Right lobe of liver (tissue), 6 donors: ENCODE measurements at places on chromosomes 2 and 18. TPM values are rescaled to one million over a fixed set of nuclear protein-coding genes. Genes with fewer than 3 reads are reported as not detected.

The TUBA4B gene
- not detected for total RNA-seq

The HSPE1 gene
- 250 TPM for total RNA-seq

The NPC1 gene
- 31.2 TPM for total RNA-seq

The CCBE1 gene
- 4.3 TPM for total RNA-seq

The CPLX4 gene
- total RNA-seq: not detected

The LCT gene
- not detected for total RNA-seq

- H3K36me3 ChIP-seq: no peaks in the 10 kb centered on the region
- H3K4me1 ChIP-seq: no peaks in the 10 kb centered on the region
- H3K4me3 ChIP-seq: no peak overlapping the region
- no peaks in the 10 kb centered on the region for H3K27me3 ChIP-seq
- H3K27ac ChIP-seq: no peak overlapping the region
Measured at GRCh38 chr2:66240286-66240685, 194.6 kb upstream of the MEIS1 start.

DNA sequence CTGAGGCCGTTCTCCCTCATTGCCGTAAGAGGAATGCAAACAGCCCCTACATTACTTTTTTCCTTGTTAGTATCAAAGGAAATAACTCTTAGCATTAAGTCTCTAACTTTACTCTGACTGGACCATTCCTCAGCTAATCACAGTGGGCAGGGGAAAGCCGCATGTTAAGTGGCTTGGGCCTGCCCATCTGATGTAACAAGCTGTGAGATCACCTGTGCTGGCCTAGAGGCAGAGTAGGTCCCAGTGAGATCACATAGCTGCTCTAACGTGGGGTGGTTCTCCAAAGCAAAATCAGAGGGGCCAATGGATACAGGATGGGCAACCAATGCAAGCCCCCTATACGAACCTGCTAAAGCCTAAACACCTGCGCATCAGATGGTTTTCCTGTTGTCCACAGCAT lies 5.9 kb upstream of the MOCOS start:
- H3K4me1 ChIP-seq: no peaks in the 10 kb centered on the region
- H3K27ac ChIP-seq: no peak overlapping the region
- H3K27me3 ChIP-seq: no peaks in the 10 kb centered on the region
- no peak overlapping the region for H3K4me3 ChIP-seq
- no peaks in the 10 kb centered on the region for H3K36me3 ChIP-seq
- DNase-seq: no peak

DNA sequence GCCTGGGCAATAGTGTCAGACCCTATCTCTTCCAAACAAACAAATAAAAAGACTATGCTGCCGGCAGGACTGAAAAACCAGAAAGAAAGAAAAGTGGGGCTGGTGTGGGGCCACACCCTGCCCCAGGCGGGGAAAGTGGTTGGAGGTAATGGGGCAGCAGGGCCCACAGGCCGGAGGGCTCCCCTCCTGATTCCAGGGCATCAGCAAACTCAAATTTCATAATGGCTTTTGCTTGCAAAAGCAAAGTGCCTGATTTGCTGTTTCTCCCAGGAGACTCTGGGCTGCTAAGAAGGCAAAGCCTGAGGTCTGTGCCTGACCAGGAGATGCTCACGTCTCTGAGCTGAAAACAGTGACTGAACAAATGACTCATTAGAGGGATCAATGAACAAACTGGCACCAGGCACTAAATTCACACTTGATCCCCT lies 121.9 kb downstream of the HDAC4 start:
- no peaks in the 10 kb centered on the region for H3K36me3 ChIP-seq
- H3K4me3 ChIP-seq: no peak overlapping the region
- DNase-seq: no peak
- H3K4me1 ChIP-seq: no peaks in the 10 kb centered on the region

- no peaks in the 10 kb centered on the region for H3K36me3 ChIP-seq
- no peaks in the 10 kb centered on the region for H3K27me3 ChIP-seq
- no peaks in the 10 kb centered on the region for H3K4me1 ChIP-seq
- no peak for DNase-seq
- H3K4me3 ChIP-seq: no peak overlapping the region
- H3K27ac ChIP-seq: no peak overlapping the region
Measured at GRCh38 chr18:8045160-8045883, 478.2 kb downstream of the PTPRM start.

GRCh38 chr18:79314838-79315388 lies 80.8 kb upstream of the NFATC1 start:
- no peaks in the 10 kb centered on the region for H3K27me3 ChIP-seq
- no peaks in the 10 kb centered on the region for H3K36me3 ChIP-seq
- DNase-seq: no peak
- no peak overlapping the region for H3K27ac ChIP-seq

DNA sequence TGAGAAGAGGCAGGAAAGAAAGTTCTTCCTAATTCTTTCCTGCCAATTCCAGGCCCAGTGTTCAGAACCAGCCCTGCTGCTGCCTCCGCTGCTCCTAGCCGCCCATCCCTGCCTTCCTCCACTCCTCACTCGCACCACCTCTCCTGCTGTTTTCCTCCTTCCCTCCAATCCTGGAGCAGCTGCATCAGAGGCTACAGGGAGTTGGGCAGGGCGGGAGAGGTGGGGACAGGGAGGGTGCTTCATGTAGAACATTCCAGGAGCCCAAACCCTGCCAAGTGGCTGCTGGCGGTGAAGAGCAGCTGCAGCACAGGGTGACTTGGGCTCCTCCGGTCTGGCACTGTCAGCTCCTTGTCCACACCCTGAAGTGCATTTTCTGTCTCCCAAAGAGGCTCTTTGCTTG lies 176.3 kb downstream of the TNS1 start:
- H3K4me1 ChIP-seq: no peaks in the 10 kb centered on the region
- no peak overlapping the region for H3K4me3 ChIP-seq
- no peaks in the 10 kb centered on the region for H3K27me3 ChIP-seq
- H3K27ac ChIP-seq: no peak overlapping the region

DNA sequence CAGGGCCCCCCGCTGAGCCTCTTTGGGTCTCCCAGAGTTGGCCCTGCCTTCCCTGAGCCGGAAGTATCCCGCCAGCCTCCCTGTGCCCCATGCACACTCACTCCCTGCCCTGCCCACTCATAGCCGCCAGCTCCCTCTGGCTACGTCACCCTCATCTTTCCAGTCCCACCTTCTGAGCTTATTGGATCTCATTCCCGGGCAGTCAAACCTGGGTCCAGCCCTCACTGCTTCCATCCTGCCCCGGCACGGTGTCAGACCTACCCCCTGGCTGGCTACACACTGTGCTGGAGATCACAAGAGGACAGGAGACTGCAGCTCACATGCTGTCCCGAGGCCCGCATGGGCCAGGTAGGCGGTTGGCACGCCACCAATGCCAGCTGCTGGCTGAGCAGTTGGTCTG lies 147.2 kb downstream of the ASB1 start:
- H3K36me3 ChIP-seq: no peaks in the 10 kb centered on the region
- no peaks in the 10 kb centered on the region for H3K4me1 ChIP-seq
- H3K27me3 ChIP-seq: no peaks in the 10 kb centered on the region
- DNase-seq: no peak
- no peak overlapping the region for H3K4me3 ChIP-seq

GRCh38 chr18:63775166-63775730 lies at the start of gene SERPINB7:
SERPINB7 (plus strand) TSS chr18:63775418; CDS start chr18:63782373, 6,955 bp downstream.
- H3K27ac ChIP-seq: no peak within 1 kb of the TSS
- no peaks in the 10 kb centered on the region for H3K36me3 ChIP-seq
- no peaks in the 10 kb centered on the region for H3K27me3 ChIP-seq
- DNase-seq: no peak

DNA sequence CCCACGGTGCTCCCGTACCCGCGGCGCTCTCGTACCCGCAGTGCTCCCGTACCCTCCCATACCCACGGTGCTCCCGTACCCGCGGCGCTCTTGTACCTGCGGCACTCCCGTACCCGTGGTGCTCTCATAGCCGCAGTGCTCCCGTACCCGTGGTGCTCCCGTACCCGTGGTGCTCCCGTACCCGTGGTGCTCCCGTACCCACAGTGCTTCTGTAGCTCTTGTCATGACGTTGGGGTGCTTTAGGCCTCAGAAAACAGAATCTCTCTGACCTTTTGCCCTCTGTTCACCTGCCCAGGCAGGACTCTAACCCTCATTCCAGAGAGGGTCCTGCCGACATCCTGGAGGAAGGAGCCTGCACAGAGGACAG lies 35.3 kb downstream of the SLC66A2 start:
- H3K36me3 ChIP-seq: no peaks in the 10 kb centered on the region
- no peak overlapping the region for H3K27ac ChIP-seq
- no peak for DNase-seq

GRCh38 chr2:171124541-171124940 lies 36.2 kb downstream of the TLK1 start:
- no peak overlapping the region for H3K4me3 ChIP-seq
- no peaks in the 10 kb centered on the region for H3K27me3 ChIP-seq
- no peaks in the 10 kb centered on the region for H3K4me1 ChIP-seq
- H3K36me3 ChIP-seq: no peaks in the 10 kb centered on the region
- DNase-seq: no peak

DNA sequence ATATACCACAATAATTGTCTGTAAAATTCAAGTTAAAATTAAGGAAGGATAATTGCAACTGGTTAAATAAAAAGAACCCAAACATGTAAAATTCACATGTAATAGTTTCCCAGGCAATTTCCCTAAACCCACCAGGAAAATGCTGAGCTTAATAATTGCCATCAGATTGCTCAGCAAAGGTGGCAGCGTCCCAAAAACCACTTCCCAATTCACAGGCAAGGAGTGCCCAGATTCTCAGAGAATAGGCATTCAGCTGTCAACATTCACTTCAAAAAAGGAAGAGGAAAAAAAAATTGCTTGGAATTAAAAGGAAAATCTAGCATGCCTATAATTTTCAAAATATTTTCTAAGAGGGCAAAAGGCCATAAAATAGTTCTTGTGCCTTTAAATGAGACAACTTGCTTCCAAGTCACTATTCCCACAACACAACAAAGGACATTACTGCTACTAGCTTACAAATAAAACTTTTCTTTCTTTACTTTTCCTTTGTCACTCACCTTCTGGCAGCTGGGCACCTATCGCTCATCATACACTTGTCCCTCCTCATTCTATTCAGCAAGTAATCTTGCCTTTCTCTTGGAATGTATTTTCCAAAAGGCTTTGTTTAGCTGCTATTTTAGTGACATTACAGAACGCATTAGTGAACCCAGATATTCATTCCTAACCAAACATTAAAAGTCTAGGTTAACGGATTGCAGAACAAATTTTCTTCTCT lies 15.2 kb downstream of the SRBD1 start:
- H3K4me3 ChIP-seq: no peak overlapping the region
- no peak overlapping the region for H3K27ac ChIP-seq
- H3K4me1 ChIP-seq: no peaks in the 10 kb centered on the region

DNA sequence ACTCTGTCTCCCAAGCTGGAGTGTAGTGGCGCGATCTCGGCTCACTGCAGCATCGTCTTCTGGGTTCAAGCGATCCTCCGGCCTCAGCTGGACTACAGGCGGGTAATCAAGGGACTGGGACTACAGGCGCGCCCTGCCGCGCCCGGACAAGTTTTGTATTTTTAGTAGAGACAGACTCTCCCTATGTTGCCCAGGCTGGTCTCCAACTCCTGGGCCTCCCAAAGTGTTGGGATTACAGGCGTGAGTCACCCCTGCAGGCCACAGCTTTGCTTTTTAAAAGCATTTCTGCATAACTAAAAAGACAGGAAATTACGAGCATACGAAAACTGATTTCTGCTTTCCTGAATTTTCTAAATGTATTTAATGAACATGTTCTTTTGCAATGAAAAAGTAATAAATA lies 916 bp upstream of the OSBPL1A start:
- no peak overlapping the region for H3K4me3 ChIP-seq
- H3K4me1 ChIP-seq: peaks cover 9% of the 10 kb centered on the region

DNA sequence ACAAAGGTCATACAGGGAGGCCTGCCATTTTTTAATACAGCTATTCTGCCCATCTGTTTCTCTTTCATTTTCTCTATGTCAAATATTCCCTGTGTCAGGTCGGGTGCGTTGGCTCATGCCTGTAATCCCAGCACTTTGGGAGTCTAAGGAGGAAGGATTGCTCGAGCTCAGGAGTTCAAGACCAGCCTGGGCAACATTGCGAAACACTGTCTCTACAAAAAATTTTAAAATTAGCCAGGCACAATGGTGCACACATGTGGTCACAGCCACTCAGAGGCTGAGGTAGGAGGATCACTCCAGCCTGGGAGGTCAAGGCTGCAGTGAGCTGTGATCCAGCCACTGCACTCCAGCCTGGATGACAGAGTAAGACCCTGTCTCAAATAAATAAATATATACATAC lies 34.7 kb downstream of the TMEM37 start:
- DNase-seq: no peak
- H3K27me3 ChIP-seq: no peaks in the 10 kb centered on the region
- no peaks in the 10 kb centered on the region for H3K36me3 ChIP-seq
- H3K4me1 ChIP-seq: no peaks in the 10 kb centered on the region

- H3K4me3 ChIP-seq: no peak overlapping the region
- no peaks in the 10 kb centered on the region for H3K27me3 ChIP-seq
- no peak for DNase-seq
- no peaks in the 10 kb centered on the region for H3K36me3 ChIP-seq
Measured at GRCh38 chr2:20737505-20737904, 70.6 kb downstream of the GDF7 start.

- no peak overlapping the region for H3K27ac ChIP-seq
- no peak overlapping the region for H3K4me3 ChIP-seq
- no peaks in the 10 kb centered on the region for H3K36me3 ChIP-seq
- no peaks in the 10 kb centered on the region for H3K27me3 ChIP-seq
- H3K4me1 ChIP-seq: no peaks in the 10 kb centered on the region
Measured at GRCh38 chr18:51153659-51154371, 43.7 kb downstream of the MEX3C start.

DNA sequence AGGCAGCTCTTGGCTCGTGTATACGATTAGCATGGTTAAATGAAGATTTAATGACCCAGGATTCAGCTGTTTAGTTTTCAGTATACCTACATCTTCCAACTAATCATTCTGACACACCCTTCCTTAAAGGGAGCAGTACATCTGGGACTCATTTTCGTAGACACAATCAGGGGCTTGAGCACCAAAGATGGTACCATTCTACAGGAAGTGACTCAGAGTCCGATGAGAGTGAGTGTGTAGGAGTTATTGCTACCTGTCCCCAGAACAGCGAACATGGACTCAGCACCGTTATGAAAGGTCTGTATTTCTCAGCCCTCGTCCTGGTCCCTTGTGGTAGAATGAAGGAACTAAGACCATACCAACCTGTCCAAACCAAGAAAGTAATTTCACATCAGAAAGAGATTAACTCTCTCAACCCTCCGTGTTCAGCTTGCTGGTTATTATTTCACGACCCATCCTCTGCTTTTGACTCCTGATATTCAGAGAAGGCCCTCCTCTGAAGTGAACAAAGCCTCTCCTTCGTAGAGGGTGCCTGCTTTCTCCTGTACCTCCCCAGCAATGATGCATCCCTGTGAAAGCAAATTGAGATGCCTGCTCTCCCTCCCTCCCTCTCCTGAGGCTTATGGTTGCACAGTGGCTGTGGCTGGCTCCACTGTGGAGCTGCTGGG lies 214.8 kb downstream of the MTX2 start:
- H3K27me3 ChIP-seq: no peaks in the 10 kb centered on the region
- no peak overlapping the region for H3K27ac ChIP-seq
